ENCODE measurements at places on chromosomes 12 and 14.
A peak's percentile ranks its signal among the peaks of the same experiment; 100 is the strongest.

DNA sequence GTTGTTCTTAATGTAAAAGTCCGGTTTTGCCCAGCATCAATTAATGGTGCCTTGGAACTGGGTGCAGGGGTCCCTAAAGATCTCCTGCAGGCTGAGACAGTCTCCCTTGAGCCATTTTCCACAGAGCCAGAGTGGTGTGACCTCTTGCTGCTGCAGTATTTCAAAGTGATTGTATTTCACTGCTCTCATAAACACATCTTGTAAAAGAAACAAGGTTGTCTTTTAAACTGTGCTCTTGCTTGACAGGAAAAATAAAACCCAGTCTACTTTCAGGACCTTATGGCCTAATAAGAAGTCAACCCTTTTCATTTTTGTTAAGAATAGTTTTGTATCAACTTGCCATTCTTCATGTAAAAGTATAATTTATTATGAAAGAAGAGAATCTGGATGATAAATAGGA is 44.7 kb downstream of the TMEM117 start:
- DNase-seq: no peak

DNA sequence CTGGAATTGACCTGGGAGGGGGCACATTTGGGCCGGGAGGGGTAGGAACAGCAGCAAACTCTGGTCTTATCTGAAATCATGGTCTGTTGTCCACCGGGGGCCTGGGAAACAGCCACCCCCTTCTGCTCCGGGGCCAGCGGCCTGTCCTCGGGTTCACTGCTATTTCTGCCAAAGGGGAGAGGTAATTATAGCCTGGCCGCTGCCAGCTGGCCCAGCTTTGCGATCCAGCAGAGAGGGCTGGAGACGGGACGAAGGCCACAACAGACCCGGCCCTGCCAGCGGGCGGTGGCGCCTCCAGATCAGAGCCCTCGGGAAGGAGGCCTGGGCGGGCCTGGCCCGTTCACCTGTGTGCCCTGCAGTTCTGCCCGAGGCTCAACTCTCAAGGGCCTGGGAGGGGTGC is at the start of gene C14orf180:
TSS of gene C14orf180 (plus strand) at position 258 of the 400 bp plus-strand sequence. CDS start 6,667 bp downstream, outside the sequence.
- DNase-seq: no peak

- DNase-seq: no peak
Measured at GRCh38 chr12:18908191-18908590, 170.3 kb downstream of the CAPZA3 start.

GRCh38 chr14:96979611-96980074 is 182.5 kb downstream of the VRK1 start:
- DNase-seq: no peak

DNA sequence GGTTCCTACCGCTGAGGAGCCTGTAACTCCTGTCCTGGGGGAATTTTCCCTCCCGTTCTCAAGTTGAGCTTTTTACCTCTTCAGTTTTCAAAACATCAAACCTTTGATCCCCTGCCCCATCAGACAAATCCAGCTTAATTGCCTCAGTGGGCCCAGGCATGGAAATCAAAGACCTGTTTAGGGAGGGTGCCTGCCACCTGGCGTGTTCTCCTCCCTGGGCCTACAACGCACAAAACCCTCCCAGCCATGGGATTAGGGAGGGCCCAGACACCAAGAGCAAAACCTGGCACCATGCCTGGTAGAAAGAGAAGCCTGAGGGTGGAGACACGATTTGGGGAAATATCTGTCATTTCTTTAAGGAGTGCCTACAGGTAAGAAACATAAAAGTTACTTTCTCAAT is 672.9 kb downstream of the BCL11B start:
- DNase-seq: no peak

- no peak for DNase-seq
Measured at GRCh38 chr14:63986789-63987533, 134.2 kb downstream of the SYNE2 start.

DNA sequence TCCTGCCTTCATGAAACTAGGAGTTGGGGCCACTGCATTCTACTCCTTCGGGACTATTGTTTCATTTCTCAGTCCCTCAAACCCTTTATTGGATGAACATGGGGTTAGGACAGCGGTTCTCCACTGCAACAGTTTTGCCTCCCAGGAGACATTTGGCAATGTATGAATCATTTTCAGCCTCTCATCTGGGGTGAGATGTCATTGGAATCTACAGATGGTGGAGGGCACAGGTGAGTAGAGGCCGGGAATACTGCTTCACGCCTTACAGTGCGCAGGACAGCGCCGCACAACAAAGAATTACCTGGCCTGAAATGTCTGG is 649 bp upstream of the GNPNAT1 start:
- DNase-seq: no peak

GRCh38 chr14:77302926-77303325 is 17.8 kb downstream of the POMT2 start:
- DNase-seq: peak; percentile 56

DNA sequence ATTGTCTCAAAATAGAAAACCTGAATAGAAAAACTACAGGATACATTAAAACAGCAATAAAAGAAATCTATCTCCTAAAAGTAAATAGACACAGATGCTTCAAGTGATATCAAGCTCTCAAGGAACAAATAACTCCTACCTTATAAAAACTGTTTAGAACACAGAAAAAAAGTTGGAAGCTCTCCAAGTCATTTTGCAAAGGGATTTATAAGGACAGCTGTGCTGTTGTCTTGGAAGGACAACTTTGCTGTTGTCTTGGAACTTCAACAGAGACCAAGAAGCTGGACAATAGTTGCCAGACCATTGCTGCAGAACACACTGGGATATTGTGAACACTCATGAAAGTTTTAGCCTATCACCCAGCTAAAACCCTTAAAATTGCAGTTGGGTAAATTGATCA is 780.7 kb downstream of the FLRT2 start:
- DNase-seq: no peak

GRCh38 chr12:80707830-80708258 is 410 bp downstream of the MYF6 start:
- no peak for DNase-seq

DNA sequence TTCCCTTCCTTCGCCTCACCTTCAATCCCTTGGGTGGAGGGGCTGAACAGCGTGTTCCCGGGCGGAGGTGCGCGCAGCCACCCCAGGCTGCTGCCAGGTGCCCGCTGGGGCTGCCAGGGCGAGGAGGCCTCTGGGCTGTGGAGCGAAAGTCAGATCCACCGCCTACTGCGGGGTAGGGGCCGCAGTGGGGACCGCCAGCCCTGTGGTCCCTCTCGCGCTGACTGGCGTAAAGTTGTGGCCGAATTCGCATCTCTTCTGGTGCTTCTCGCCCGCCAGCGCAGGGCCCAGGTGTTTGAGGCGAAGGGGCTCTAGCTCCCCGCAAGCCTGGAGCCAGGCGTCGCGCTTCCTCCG is 6.9 kb upstream of the HOXC4 start:
- DNase-seq: no peak

DNA sequence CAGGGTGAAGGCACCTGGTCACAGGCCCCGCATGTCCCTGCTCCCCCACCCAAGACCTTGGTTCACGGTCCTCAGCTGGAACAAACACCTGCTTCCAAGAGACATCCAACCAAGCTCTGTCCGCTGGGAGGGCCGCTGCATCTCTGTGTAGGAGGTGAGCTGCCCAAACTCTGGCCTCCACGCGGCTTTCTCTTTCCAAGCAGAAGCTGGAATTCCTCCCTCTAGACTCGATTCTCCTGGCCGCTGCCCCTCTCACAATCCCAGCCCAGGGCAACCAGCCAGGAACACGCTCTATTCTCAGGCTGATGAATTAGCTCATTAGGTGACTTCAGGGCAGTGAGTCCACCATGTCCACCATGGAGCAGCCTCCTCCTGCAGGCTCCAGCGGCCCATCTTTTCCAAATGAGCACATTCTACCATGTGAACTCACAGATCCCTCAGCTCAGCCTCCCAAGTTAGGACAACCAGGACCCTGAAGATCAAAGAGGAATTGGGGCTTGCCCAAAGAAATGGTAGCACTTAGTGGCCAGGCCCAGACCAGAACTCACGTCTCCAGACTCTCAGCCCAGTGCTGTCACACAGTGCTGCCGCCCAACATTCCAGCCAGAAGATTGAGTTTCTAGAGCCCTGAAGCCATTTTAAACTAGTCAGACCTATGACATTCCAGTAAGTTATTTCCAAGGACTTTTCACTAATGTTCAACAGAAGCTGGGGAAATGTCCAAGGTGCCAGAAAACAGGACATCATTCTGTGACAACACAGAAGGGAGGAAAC is 146.6 kb downstream of the ANO2 start:
- DNase-seq: no peak

- no peak for DNase-seq
Measured at GRCh38 chr12:21699851-21700250, 42.2 kb upstream of the LDHB start.

GRCh38 chr14:58832095-58832521 is 194.3 kb downstream of the DACT1 start:
- DNase-seq: no peak

GRCh38 chr14:65193916-65194590 is 91.7 kb upstream of the MAX start:
- DNase-seq: no peak

GRCh38 chr12:89950421-89950820 is 241.8 kb upstream of the ATP2B1 start:
- no peak for DNase-seq

DNA sequence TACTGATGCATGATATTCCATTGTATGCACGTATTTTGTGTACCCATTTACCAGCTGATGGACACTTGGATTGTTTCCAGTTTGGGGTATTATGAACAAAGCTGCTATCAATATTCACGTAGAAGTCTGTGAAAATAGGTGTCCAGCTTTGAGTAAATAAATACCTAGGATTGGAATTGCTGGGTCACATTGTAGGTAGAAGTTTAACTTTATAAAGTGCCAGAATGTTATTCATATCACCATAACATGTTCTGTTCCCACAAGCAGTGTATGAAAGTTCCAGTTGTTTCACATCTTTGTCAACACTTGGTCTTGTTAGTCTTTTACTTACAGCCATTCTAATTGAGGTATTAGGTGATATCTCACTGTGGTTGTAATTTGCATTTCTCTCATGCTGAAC is 108.0 kb upstream of the METAP2 start:
- DNase-seq: no peak

DNA sequence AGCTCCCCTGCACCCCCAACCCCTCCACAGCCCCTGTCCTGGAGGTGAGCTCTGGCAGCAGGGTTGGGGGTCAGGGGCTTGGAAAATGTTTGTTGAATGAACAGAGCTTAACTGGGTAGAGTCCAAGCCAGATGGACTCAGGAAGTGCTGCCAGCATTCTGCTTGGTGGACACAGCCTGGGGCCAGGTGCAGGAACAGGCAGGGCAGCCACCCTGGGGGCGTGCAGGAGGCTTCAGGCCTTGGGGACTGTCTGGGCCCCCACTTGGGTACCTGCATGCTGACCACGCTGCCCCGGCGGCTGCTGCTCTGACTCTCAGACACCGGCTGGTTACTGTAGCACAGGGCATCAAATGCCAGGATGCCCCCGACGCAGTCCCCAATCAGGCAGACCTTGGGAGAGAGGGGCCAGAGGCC is 15.7 kb downstream of the ARL6IP4 start:
- no peak for DNase-seq

- DNase-seq: no peak
Measured at GRCh38 chr14:36910578-36910977, 248.9 kb downstream of the PAX9 start.

DNA sequence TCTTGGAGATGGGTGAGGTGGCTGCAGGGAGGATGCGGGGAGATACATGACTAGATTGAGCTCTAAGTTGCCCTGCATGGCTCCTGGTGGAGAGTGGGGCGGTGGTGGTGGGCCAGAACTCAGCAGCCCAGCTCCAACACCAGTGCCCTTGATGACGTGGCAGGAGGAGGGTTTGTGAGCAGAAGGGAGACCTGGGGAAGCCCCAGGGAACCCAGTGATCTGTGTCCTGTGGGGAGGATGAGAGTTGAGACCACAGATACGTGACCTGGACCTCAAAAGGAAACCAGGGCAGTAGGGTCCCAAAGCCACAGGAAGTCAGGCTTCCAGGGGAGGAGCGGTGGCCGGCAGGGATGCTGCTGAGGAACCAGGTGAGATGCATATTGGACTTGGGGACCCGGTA is 989.1 kb upstream of the TMEM132C start:
- DNase-seq: no peak

DNA sequence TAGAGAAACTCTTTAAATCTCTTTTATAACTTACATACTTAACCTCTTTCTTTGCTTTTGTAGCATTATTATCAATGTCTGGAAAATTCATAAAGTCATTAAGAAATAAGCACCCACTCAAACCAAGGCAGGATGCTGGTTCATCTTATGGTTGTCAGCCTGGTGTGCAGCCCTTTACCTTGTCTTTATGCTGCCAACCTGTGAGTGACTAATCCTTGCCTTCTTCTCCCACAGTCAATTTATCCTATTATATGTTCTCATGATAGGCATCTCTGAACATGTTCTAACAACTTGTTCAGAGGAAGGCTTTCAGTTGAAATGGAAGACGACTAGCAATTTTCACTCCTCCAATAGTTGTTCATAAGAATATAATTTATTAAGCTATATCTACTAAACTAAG is 186.9 kb upstream of the CAND1 start:
- DNase-seq: no peak

- no peak for DNase-seq
Measured at GRCh38 chr12:77349689-77350370, 284.5 kb upstream of the E2F7 start.

GRCh38 chr14:101962503-101962874 is 1.9 kb upstream of the DYNC1H1 start:
- DNase-seq: peak; percentile 93

DNA sequence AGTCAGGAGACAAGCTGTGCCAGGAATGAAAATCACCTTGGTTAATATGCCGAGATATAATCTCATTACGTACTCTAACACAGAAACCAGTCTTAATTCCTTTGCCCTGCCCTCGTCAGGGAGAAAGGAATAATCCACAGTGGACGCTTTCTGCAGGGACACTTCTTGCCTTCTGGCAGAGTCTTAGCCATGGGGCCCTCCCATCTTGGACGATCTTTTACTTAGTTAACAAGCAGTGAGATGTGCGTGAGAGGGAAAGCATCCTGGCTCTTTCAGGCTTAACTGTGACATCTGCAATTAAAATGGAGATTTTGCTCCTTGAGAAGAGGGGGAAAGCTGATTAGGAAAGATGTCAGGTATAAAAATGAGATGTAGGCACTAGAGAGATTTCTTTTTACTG is 246.4 kb downstream of the TMEM132C start:
- DNase-seq: no peak

- DNase-seq: no peak
Measured at GRCh38 chr12:99152337-99152736, 495.2 kb upstream of the GARIN6 start.

DNA sequence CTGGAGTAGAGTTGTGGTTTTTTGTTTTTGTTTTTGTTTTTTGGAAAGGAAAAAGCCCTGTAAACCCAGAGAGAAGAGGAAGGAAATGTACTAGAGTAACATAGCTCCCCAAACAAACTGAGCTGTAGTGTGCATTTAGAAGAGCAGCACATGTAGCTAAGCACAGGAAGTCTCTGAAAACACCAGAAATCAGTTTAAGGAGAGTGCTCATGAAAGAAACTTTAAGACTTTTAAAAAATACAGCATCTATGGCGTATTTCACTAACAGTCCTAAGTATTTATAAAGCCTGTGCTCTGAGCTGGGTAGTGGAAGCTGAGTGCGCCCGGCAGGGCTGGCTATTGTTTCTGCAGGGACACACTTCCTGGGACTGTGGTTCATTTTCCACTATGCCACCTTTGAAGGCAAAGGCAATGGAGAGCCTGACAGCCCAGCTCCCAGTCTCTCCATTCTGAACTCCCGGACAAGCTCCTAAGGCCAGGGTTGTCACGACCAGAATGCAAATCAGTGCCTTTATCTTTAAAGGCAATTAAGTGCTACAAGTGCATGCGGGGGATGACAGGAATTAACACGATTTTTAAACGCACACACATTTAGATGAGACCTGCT is 45.4 kb downstream of the NIN start:
- no peak for DNase-seq

GRCh38 chr12:5797661-5798060 is 147.4 kb downstream of the ANO2 start:
- no peak for DNase-seq

- no peak for DNase-seq
Measured at GRCh38 chr14:95759941-95760340, 46.0 kb upstream of the TCL1A start.

Data from SJSA1 (cell line).